Central memory CD8-positive, alpha-beta T cell (primary cell): ENCODE measurements at places on chromosomes 12 and 14.
A peak's percentile ranks its signal among the peaks of the same experiment; 100 is the strongest.

- no peak for DNase-seq
- H3K36me3 ChIP-seq = no peaks in the 10 kb centered on the region
- H3K27ac ChIP-seq = no peak overlapping the region
- H3K4me3 ChIP-seq = no peak overlapping the region
Measured at GRCh38 chr12:68866950-68867349, 59.0 kb downstream of the MDM2 start.

GRCh38 chr12:11164384-11164783, 6.6 kb upstream of the SMIM10L1 start:
- no peak overlapping the region for H3K27ac ChIP-seq
- no peak for DNase-seq
- peaks cover 63% of the 10 kb centered on the region for H3K4me1 ChIP-seq
- peaks cover 9% of the 10 kb centered on the region for H3K36me3 ChIP-seq

DNA sequence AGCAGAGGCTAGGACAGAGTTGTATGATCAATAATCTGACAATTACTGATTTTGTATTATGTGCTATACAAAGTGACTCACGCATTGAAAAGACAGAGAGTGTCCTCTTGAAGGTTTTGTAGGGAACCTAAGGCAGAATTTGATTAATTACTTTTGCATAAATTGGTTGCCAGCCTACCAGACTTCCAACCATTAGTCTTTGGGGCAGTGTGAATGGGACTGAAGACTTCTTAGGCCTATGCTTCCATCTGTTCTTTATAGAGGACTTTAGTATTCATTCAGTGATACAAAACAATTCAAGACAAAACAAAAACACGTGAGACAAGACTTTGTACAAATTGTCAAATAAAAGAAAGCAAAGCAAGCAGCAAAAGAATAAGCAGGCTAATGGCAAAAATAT, 46.5 kb downstream of the ATL1 start:
- H3K4me3 ChIP-seq = no peak overlapping the region
- no peaks in the 10 kb centered on the region for H3K36me3 ChIP-seq
- H3K27ac ChIP-seq = no peak overlapping the region
- H3K27me3 ChIP-seq = peaks cover 10% of the 10 kb centered on the region
- H3K4me1 ChIP-seq = no peaks in the 10 kb centered on the region

- H3K27me3 ChIP-seq = no peaks in the 10 kb centered on the region
- H3K36me3 ChIP-seq = peaks cover 6% of the 10 kb centered on the region
- no peak for DNase-seq
- peak within 1 kb of the TSS; percentile 85 for H3K4me3 ChIP-seq
- peak within 1 kb of the TSS; percentile 71 for H3K27ac ChIP-seq
Measured at GRCh38 chr14:64971943-64972791, at the start of gene RAB15. RAB15 (minus strand) TSS chr14:64972336; CDS start chr14:64972076, 260 bp downstream.

- H3K4me1 ChIP-seq = no peaks in the 10 kb centered on the region
- no peak overlapping the region for H3K4me3 ChIP-seq
- peaks cover 15% of the 10 kb centered on the region for H3K36me3 ChIP-seq
- H3K27me3 ChIP-seq = peaks cover 26% of the 10 kb centered on the region
Measured at GRCh38 chr12:115941362-115941761, 336.1 kb downstream of the MED13L start.

- H3K27me3 ChIP-seq = peaks cover 29% of the 10 kb centered on the region
- DNase-seq = no peak
- H3K36me3 ChIP-seq = no peaks in the 10 kb centered on the region
- H3K27ac ChIP-seq = no peak overlapping the region
- no peak overlapping the region for H3K4me3 ChIP-seq
- H3K4me1 ChIP-seq = no peaks in the 10 kb centered on the region
Measured at GRCh38 chr12:127125607-127126259, 1141.2 kb upstream of the TMEM132C start.

GRCh38 chr12:49348781-49349180, 2.1 kb downstream of the DNAJC22 start:
- H3K4me1 ChIP-seq = peaks cover 21% of the 10 kb centered on the region
- H3K27me3 ChIP-seq = peaks cover 79% of the 10 kb centered on the region
- H3K4me3 ChIP-seq = no peak overlapping the region
- H3K36me3 ChIP-seq = peaks cover 10% of the 10 kb centered on the region

- no peak overlapping the region for H3K27ac ChIP-seq
- H3K4me3 ChIP-seq = no peak overlapping the region
- no peak for DNase-seq
- H3K36me3 ChIP-seq = no peaks in the 10 kb centered on the region
Measured at GRCh38 chr14:51490205-51490604, 161.5 kb upstream of the FRMD6 start.

DNA sequence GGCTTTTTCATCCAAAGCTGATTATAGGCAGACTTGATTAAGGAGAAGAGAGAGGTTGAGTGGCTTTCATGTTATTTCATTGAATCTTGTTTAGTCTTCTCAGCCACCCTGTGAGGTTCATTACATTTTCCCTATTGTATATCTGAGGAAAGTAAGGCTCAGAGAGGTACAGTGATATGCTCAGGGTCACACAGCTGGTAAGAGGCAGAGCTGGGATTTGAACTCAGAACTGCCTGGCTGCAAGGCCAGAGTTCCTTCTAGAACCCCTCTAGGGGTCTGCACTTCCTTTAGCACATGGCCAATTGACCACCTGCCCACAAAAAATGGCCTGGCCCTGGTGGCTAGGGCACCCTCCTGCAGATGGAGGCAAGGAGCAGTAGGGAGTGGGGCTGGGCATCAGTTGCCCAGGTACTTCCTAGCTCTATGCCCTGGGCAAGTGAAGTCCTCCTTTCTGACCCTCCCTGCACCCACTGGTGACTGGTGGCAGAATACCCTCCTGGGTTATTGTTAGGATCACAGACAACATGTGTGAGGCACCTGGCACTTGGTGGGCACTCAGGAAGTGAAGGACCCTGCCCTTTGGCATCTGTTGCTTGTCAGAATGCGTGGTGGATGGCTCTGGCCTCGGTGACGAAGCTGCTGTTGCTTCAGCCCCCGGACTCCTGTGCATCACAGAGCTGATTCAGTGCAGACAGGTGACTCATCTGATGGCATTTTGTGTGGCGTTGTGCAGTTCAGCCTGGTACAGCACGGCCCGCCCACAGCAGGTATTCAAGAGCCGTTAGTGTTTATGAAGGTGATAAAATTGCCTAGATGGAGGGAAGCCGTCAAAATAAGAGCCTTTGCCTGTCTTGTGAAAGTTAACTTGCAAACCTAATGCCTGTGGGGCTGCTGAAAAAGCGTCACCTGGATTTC, 115.8 kb downstream of the SLC25A47 start:
- no peaks in the 10 kb centered on the region for H3K36me3 ChIP-seq
- H3K27me3 ChIP-seq = no peaks in the 10 kb centered on the region
- no peak overlapping the region for H3K4me3 ChIP-seq
- H3K4me1 ChIP-seq = peaks cover 37% of the 10 kb centered on the region
- no peak overlapping the region for H3K27ac ChIP-seq

DNA sequence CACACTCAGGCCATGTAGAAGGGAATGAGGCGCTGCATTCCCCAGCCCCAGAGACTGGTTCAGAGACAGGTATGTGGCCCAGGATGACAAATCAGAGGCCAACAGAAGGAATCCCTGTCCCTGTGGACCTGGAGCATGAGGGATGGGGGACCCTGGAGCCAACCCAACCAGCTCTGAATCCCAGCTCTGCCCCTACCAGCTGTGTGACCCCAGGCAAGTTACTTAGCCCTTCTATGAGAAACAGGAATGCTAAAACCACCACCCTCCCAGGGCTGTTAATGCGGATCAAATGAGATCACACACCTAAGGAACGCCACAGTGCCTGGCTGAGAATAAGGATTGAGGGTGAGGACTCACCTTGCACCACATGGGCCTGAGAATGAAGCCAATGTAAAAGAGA, 15.6 kb downstream of the ITPK1 start:
- H3K4me1 ChIP-seq = peaks cover 25% of the 10 kb centered on the region
- peaks cover 2% of the 10 kb centered on the region for H3K36me3 ChIP-seq
- DNase-seq = no peak
- no peak overlapping the region for H3K27ac ChIP-seq

DNA sequence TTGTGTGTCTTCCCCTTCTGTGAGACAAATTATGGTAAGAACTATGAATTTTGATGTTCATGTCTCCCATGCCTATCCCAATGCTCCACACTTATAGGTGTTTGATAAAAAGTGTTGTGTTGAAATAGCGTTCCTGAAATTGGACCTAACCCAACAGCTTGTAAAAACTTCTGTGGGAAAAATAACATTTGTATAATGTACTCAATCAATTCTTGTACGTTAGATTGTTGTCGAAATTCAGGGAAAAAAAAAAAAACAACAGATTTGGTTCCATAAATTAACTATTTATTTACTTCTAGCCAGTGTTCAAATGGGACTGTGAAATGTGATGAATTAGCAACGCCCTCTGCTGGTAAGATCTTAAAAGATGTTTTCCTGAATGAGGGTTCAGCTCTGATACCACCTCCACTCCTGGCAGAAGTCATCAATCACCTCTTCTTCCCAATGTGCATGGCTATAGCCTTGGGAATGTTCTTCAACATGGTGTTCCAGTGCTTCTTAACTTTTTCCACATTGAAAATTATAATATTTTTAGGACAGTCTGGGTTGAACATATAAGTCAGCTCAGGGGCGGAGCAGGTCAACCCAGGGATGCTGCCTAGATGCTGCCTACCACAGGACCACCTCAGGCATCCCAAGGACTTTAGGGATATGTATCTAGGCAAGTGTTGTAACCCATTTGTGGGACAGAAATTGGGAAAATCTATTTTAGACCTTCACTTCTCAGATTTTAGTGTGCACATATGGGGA, 170.6 kb downstream of the OTOGL start:
- H3K4me3 ChIP-seq = no peak overlapping the region
- no peak for DNase-seq
- no peaks in the 10 kb centered on the region for H3K36me3 ChIP-seq
- H3K4me1 ChIP-seq = no peaks in the 10 kb centered on the region

GRCh38 chr14:75969126-75969525, 12.7 kb downstream of the TGFB3 start:
- no peaks in the 10 kb centered on the region for H3K36me3 ChIP-seq
- H3K4me1 ChIP-seq = no peaks in the 10 kb centered on the region

DNA sequence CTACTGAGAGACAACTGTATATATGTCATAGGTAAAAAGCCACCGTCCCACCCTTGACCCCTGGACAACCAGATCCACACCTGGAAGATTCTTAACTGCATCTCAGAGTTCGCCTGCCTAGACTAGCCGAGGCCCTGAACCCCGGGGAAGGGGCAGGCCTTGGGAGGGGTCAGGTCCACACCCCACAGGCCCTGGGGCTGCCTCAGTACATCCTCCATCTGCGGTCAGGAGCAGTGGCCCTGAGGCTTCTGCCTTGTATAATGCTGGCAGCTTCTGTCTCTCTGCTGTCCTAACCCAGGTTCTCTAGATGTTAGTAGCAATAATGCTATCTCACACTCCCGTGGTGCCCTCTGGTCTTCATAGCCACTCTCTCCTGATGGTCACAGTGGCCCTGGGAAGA, 36.8 kb downstream of the JDP2 start:
- H3K27me3 ChIP-seq = no peaks in the 10 kb centered on the region
- no peak overlapping the region for H3K27ac ChIP-seq
- H3K36me3 ChIP-seq = no peaks in the 10 kb centered on the region
- DNase-seq = no peak

- H3K4me1 ChIP-seq = no peaks in the 10 kb centered on the region
- H3K4me3 ChIP-seq = no peak overlapping the region
- H3K36me3 ChIP-seq = no peaks in the 10 kb centered on the region
- H3K27ac ChIP-seq = no peak overlapping the region
Measured at GRCh38 chr12:88944397-88944796, 364.1 kb upstream of the KITLG start.

- no peaks in the 10 kb centered on the region for H3K36me3 ChIP-seq
- H3K27me3 ChIP-seq = peaks cover 7% of the 10 kb centered on the region
Measured at GRCh38 chr14:104107101-104107581, 21.6 kb downstream of the ASPG start.

DNA sequence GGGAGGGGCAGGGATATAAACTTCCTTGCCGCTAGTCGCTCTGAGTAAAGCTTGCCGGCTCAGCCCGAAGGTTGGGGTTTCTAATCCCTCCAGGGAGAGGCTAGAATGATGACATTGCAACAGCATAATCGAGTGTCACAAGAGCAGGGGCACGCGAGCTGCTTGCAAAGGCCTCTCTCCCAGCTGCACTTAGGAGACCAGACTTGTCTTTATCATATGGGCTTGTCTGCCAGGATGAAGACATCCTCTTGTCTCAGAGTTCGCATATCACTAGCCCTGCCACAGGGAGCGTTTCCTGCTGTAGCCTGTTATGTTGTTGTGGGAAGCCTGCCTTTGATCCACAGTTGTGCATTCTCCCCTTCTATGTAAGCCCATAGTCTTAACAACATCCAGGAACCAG, 180.0 kb downstream of the ESR2 start:
- no peaks in the 10 kb centered on the region for H3K27me3 ChIP-seq
- no peak for DNase-seq
- no peaks in the 10 kb centered on the region for H3K4me1 ChIP-seq
- no peak overlapping the region for H3K4me3 ChIP-seq
- peaks cover 56% of the 10 kb centered on the region for H3K36me3 ChIP-seq
- H3K27ac ChIP-seq = no peak overlapping the region
